ENCODE measurements at places on chromosomes 11 and 22.

- no peak for DNase-seq
Measured at GRCh38 chr22:17647452-17647851, 8.9 kb downstream of the BCL2L13 start.

- DNase-seq = no peak
Measured at GRCh38 chr11:110128161-110128560, 35.0 kb downstream of the ZC3H12C start.

- DNase-seq = no peak
Measured at GRCh38 chr11:110301032-110301431, 4.6 kb upstream of the RDX start.

DNA sequence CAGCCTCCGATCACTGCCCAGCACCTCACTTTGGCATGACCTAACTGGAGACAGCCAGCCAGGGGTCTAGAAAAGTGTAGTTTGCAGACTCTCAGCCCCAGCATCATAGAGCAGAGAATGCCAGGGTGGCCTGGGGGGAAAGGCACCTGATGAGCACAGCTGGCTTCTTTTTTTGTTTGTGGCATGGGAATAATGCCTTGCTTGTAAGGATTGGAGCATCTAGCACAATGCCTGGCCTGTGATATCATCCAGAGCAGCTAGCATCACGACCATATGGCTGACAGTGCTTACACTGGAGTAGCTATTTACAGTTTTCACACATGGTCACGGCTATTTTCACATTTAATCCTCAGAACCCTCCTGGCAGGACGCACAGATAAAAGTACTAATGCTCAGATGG is 594.8 kb upstream of the B3GAT1 start:
- no peak for DNase-seq

GRCh38 chr22:45284705-45285262 is at the start of gene UPK3A:
UPK3A (plus strand) TSS chr22:45284949; CDS start chr22:45285014, 65 bp downstream.
- DNase-seq = no peak

DNA sequence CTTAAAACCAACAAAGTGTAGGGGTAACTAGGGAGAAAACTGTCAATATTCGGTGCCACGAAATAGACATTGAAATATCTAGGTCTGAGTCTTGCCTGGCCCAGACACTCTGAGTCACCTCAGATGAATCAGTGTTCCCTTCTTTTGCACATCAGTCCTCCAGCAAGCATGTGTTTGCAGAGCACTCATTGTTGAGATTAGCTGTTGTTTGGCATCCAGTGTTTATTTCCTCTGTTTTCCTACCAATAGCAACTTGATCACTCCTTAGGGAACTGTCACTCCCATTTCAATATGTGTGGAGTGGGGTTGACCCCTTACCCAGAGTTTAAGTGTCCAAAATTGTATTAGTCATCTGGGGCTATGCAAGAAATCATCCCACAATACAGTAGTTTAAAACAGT is 4.7 kb upstream of the ASCC2 start:
- DNase-seq = no peak

DNA sequence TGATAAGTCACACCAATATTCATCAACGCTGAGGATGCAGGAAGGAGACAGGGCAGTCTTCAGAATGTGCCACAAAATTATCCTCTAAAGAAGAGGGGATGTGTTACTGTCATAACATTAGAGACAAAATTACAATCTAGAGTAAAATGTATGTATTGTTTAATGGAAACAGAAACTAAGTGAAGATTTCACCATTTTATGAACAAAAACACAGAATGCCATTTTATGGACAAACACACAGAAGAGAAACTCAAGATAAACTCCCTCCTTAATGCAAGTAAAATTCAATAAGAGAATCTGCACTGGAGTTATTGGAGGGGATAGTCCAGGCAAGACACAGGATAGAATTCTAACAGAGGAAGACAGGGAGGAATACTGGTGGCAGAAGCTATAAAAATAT is 62.8 kb downstream of the LARGE2 start:
- no peak for DNase-seq

DNA sequence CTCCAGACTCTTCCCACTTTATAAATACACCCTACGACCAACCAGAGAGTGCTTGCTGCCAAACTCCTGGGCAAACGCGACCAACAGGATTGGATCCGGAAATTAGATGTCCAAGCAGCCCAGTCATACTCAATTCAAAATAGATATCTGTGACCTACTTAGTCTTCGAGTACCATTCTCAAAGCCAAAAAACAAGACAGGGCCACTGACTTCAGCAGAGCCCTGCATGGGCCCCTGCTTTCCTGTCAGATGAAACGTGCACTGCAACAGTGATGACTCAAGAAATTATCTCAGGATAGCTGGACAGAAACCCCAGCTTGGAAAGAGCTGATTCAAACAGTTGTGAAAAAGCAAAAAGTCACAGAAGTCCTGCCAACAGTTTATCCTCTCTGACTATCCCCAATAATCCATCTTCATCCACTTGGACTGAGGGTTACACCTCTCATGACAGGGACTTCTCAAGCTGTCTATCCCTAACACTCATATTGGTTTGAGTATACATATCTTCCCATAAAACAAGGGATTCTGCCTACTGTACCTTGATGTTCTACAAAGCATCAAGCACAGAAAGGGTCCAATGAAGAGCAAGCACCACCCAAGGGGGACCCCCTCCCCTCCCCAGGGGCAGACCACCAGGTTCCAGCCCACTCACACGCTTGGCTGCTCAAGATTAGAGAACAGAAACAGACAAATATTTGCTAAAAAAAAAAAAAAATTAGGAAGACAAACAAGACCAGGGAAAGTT is 17.4 kb downstream of the SMCO4 start:
- no peak for DNase-seq

GRCh38 chr11:129021295-129021694 is 78.6 kb upstream of the TP53AIP1 start:
- DNase-seq = no peak

- no peak for DNase-seq
Measured at GRCh38 chr11:36243641-36244040, 45.6 kb downstream of the COMMD9 start.

- DNase-seq = peak; percentile 64
Measured at GRCh38 chr11:86218125-86219084, 26.1 kb upstream of the EED start.

- no peak for DNase-seq
Measured at GRCh38 chr11:46066335-46066734, 54.9 kb downstream of the PHF21A start.

GRCh38 chr11:78539506-78539905 is 35.2 kb downstream of the NARS2 start:
- DNase-seq = no peak

DNA sequence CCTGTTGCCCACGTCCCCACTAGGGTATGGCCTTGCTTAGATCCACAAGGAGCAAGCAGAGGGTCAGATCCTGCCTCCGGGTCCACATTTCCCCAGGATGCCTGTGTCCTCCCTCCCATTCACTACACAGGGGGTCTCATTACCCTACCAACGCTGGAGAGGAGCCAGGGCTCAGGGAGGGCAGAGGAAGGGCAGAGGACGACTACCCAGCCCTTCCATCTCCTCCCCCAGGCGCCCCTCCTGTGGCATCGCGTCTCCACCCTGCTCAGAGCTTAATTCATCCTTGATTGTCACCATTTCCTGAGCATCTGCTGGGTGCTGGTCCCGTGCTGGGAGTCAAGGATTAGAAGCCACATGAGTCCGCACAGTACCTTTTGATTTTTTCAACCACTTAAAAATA is 5.0 kb downstream of the NFAM1 start:
- no peak for DNase-seq

DNA sequence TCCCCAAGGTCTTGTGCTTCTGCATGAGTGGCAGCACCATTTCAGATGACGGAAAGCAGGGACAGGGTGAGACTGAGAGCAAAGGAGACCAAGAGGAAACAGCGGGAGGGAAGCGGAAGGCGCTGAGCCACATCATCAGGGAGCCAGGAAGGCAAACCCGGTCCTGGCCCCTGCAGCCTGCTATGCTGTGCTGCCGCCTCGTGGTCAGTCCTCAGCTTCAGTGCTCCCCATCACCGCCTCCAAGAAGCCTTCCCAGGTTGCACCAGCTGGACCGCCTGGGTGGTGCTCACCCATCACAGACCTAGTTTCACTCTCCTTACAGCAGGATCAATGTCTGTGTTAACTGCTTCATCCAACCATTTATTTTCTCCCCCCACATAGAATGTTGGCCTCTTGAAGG is 73.0 kb upstream of the PHF21B start:
- DNase-seq = no peak

- no peak for DNase-seq
Measured at GRCh38 chr11:36215693-36216060, 73.5 kb downstream of the COMMD9 start.

- no peak for DNase-seq
Measured at GRCh38 chr11:114478768-114479167, 39.5 kb downstream of the REXO2 start.

GRCh38 chr11:106761240-106761639 is 257.0 kb downstream of the GUCY1A2 start:
- no peak for DNase-seq

GRCh38 chr11:65658174-65659021 is 4.3 kb downstream of the RELA start:
- DNase-seq = no peak

DNA sequence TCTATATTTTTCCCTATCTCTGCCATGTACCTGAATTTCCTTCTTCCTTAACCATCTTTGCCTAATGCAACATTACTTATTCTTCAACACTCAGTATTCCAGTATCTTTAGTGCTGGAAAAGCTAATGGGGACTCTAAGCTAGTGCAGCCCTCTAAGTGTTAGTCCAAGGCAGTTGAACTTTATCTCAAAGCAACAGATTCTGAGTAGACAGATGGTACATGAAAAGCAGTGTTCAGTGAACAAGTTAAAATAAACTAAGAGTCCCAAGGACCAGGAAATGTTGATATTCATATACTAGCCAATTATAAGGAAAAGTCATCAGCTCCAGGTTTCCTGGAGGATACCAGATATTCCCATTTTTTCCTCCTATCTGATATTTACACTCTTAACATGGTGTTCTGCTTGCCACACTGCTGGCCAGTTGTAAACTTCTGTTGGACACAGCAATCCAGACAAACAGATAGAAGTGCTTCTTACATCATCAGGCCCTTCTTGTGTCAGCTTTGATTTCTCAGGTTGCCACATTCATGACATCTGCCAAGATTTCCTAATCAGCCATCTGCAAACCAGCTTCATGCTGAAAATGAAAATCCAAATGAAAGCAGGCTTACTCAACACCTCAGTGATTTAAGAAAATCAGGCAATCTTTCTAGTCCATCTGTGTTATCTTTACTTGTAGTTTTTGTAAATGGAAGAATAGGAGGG is 255.9 kb upstream of the POU2AF2 start:
- DNase-seq = no peak

DNA sequence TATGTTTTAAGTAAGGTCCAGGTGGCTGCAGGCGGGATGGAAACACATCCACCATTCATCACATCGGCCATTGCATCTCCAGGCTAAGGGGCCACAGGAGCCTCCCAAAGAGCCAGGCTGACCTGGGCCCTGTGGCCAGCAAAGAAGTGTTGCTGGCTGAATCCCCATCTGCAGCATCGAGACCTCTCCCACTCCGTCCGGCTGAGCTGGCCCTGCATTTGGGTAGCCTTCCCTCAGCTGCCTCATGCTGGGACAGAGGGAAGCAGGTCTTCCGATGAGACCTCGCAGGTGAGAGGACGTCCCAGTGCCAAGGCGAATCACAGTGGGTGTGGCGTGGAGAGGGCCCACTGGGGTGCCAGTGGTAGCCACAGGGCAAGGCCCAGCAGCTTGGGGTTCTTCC is 24.5 kb downstream of the RSPH14 start:
- no peak for DNase-seq

- DNase-seq = no peak
Measured at GRCh38 chr11:75812542-75813040, 2.4 kb upstream of the UVRAG start.
